Heart left ventricle (tissue), 16 donors: ENCODE measurements at places on chromosomes 3 and 15. TPM values are rescaled to one million over a fixed set of nuclear protein-coding genes. Genes with fewer than 3 reads are reported as not detected.

DNA sequence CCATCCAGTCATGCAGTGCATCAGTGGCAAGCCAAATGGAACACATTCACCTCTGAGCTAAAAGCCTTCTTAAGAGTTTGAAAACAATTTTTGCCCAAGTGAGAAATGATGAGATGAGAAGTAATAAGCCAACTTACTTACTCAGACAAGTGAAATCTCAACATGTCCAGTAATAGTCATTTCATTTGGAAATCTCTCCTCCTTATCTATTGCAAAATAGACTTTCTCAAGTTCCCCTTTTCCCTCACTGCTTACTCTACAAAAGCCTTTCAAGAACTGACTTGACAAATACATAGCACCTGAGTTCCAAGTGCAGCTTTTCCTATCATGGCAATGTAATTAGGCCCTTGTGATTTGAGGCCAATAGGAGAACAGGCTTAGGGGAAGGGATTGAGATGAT lies 282.3 kb downstream of the SLC9A9 start:
- DNase-seq, result no peak

GRCh38 chr3:45896956-45897355 lies 10.6 kb downstream of the CCR9 start:
- no peak for DNase-seq

GRCh38 chr15:82648257-82649103 lies 1.3 kb upstream of the CPEB1 start:
- no peak for DNase-seq

DNA sequence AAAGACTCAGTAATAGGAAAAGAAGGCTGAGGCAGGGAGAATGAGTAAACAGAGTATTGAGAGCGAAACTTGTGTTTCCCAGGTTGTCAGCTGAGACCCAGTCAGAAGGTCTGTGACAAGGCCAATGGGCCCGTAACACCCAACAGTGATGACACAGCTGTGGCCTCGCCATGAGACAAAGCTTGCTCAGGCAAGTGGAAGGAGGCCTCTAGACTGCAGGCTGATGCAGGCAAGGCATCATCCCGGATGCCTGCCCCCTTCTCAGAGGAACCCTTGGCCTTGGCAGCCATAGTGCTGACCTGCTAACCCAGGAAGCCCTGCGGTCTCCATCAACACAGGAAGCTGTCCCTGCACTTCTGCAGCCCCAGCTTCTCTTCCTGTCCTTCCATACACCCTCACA lies 15.4 kb downstream of the RAB6B start:
- DNase-seq, result no peak

- DNase-seq, result no peak
Observed at GRCh38 chr3:17759901-17760300, 17.5 kb upstream of the TBC1D5 start.

GRCh38 chr3:11530153-11530721 lies 113.5 kb downstream of the VGLL4 start:
- peak; percentile 77 for DNase-seq

DNA sequence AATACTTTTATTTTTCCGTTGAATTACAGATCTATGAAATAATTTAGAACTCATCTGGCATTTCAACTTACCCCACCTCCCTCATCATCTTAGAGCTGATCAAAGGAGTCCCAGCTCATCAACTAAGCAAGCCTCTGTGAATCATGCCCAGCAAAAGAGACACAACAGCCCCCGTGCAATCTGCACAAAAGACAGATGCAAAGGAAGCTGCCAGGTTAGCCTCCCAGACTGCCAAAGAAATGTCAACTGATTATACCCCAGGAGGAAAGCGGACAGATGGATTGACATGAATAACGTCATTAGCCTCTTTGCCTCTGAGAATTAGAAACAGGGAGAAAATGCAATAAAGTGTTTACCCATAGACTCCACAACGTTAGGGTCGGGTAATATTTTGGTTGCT lies 75.0 kb downstream of the GABRB3 start:
- DNase-seq, result no peak

Gene GOLGA6L22
- total RNA-seq, result not detected

Gene CCR3
- 0.20 TPM for total RNA-seq

Gene ZNF654
- 11.8 TPM for total RNA-seq

Gene TOPAZ1
- not detected for total RNA-seq

Gene ROBO1
- 13.0 TPM for total RNA-seq

Gene AGBL1
- total RNA-seq, result not detected

Gene SLC15A2
- 4.9 TPM for total RNA-seq

Gene GABRB3
- 2.8 TPM for total RNA-seq
